ENCODE measurements at places on chromosomes 11 and 22.

DNA sequence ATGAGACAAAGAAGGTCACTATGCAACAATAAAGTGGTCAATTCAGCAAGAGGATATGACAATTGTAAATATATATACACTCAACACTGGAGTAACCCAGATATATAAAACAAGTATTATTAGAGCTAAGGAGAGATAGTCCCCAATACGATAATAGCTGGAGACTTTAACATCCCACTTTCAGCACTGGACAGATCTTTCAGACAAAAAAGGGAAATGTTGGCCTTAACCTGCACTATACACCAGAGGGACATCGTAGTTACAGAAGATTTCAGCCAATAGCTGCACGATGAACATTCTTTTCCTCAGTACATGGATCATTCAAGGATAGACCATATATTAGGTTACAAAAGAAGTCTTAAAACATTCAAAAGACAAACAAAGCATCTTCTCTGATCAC lies 29.9 kb downstream of the PIWIL3 start:
- no peak for DNase-seq

GRCh38 chr11:65606876-65607613 lies 7.0 kb downstream of the MAP3K11 start:
- peak; percentile 89 for DNase-seq

DNA sequence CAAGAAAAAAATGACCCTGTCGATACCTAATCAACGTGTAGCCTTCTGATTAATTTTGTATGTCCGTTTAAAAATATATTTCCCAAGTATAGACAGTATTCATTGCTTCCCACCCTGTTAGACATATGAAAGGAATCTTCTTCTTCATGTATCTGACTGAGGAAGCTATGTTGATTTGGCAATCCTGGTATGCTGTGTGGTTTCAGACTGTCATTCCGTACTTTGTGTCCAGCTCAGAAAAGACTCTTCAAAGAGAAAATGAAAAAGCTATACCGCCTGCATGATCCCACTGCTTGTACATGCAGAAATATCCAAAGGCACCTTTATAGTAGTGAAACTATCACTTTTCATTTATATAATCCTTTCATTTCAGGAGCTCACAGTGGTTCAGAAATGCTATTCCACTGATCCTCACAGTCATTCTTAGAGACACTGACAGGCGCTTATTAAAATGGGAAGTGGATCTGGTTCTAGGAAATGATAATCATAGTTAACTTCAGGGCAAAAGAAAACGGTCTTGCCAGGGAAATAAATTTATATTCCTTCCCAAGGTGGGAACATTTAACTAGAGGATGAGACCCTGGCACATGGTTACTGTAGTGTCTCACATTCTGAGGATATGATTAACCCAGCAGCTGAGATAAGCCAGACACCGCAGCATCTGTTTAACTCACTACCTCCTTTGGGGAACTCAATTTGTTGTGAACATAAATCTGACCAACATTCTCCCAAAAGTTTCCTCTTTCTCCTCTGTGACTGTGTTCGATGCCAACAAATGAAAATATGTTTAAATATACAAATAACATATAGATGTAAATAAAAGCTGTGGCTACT lies 599.2 kb upstream of the LUZP2 start:
- no peak for DNase-seq

DNA sequence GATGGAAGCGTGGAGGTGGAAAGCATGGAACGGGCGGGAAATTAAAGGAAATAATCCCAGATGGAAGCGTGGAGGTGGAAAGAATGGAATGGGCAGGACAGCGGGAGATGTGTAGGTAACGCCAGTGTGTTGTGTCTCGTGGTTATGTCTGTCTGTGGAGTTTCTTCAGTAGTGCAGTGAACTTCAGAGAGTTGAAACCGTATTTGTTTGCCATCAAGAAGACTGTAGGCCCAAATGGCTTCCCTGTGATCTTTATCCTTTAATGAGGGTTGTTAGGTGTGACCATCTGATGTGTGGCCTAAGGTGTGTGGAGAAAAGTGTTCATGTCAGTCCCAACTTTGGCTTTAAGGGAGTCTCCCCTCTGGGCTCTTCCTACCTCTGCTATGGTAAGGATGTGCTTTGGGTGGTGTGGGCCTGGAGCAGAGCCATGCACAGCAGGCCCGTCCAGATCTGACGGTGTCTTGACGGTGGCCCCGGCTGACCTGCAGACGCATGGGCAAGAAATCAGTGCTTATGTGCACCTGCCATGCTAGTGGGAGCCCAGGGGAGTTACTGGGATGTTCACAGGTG lies 39.6 kb downstream of the AP2A2 start:
- no peak for DNase-seq

DNA sequence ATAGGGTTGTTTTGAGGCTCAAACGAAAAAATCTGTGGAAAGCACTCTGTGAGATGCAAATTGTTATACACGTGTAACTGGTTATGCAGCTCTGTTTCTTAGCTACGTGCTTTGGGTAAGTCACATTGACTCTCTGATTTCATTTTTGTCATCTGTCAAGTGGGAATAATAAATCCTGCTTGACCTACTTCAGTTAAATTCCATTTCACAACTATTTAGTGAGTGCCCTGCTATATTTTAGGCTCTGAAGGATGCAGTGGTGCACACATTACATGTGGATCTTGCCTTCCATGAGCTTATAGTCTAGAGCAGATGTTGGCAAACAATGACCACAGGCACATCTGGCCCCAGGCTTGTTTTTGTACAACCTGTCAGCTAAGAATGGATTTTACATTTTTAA lies 133.6 kb upstream of the PLET1 start:
- DNase-seq: no peak

- DNase-seq: no peak
Measured at GRCh38 chr11:65625628-65626342, 10.2 kb downstream of the PCNX3 start.

DNA sequence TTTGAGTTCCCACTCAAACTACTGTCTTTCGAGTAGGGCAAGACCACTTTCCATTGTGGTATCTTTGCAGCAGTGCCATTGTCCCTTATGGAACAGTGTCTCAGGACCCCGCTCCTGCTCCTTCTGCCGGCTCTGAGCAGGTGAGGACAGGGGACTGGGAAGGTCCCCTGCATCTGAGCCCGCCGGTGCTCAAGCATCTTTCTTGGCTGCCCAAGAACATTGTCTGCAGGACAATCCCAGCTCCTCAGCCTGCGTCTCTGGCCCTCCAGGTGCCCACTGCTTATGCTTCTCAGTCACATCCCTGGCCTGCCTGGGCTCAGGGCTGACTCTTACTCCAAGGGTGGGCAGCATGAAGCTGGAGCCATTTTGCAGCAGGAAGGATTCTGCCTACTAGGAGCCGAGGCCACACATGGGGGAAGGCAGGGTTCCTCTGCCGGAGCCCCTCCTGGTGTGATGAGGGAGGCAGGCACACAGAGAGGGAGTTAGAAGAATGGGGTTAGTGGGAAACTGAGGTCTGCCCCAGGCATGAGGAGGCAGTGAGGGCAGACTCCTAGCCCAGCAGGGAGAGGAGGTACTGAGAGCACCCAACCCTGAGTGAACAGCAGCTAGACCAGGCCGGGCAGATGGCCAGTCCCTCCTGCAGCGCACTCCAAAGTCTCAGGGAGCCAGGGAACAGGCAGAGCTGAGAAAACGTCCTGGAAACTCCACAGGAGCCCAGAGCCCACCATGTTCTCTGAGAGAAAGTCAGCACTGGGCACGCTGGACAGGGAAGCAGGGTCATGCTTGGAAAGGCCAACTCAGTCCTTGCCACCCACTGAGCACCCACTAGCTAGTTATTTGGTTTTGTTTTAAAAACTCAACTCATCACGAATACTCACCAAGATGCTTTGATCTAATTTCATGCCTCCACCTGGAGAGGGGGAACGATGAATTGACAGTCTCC lies 7.5 kb upstream of the PPARA start:
- no peak for DNase-seq
